ENCODE measurements at places on chromosomes 12 and 14. TPM values are rescaled to one million over a fixed set of nuclear protein-coding genes. Genes with fewer than 3 reads are reported as not detected.

GRCh38 chr12:29041621-29042020 lies 107.5 kb upstream of the FAR2 start:
- H3K27me3 ChIP-seq: no peaks in the 10 kb centered on the region
- H3K27ac ChIP-seq: no peak overlapping the region
- no peaks in the 10 kb centered on the region for H3K4me1 ChIP-seq
- H3K36me3 ChIP-seq: no peaks in the 10 kb centered on the region
- no peak for DNase-seq
- H3K4me3 ChIP-seq: no peak overlapping the region

DNA sequence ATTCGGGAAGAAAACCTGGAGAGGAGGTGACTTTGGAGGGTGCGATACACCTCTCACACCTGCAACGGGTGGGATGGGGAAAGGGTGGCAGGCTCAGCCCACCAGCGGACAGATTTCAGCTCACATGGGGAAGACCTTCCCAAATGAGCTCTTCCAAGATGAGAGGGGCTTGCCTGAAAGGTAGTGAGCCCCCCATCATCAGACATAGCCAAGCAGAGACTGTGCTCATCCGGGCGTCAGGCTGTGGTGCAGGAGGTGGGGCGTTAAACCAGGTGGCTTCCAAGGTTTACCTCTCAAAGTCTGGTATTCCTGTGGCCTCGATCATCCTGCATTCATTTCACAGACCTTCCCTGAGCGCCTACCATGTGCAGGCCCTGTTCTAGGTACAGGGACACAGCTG lies 105.4 kb upstream of the FKBP4 start:
- H3K36me3 ChIP-seq: peaks cover 61% of the 10 kb centered on the region
- peaks cover 4% of the 10 kb centered on the region for H3K4me1 ChIP-seq
- no peak overlapping the region for H3K4me3 ChIP-seq

GRCh38 chr14:76644855-76645518 lies 116.3 kb upstream of the VASH1 start:
- no peak overlapping the region for H3K27ac ChIP-seq
- H3K4me3 ChIP-seq: no peak overlapping the region
- H3K4me1 ChIP-seq: no peaks in the 10 kb centered on the region
- H3K36me3 ChIP-seq: no peaks in the 10 kb centered on the region
- no peaks in the 10 kb centered on the region for H3K27me3 ChIP-seq

DNA sequence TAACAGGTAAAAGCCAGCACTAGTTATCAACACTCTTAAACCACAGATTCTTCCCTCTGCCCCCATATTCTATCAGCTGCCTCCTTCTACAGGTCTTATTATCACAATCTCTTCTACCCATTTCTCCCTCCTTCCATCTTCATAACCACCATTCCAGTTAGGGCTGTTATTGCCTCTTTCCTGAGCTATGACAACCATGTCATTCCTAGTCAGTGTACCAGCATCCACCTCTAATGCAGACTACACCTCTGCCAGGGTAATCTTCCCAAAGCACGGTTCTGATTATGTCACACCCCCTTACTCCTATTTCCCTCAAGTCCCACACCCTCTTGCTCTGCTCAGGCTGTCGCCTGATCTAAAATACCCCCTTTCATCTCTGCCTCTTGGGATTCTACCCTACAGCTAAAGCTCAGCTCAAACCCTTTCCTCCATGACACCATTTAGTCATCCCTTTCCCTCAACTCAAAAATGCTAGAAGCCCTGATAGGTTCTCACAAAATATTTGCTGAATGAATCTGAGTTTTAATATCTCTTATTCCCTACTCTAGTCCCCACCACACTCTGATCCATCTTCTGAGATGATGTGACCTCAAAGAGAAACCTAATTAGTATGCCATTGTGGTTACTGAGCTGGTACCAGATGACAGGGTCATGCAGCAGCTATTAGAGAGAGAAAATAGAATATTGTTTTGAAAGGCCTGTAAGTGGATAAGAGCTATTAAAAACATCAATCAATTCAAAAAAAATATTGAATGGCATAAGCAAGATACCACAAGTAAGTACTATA lies 11.7 kb downstream of the RACGAP1 start:
- H3K27ac ChIP-seq: no peak overlapping the region
- no peaks in the 10 kb centered on the region for H3K36me3 ChIP-seq
- no peak for DNase-seq

- H3K36me3 ChIP-seq: no peaks in the 10 kb centered on the region
- DNase-seq: no peak
- no peaks in the 10 kb centered on the region for H3K4me1 ChIP-seq
- H3K27ac ChIP-seq: no peak overlapping the region
Measured at GRCh38 chr14:67131691-67132090, 57.5 kb upstream of the GARIN2 start.

- no peaks in the 10 kb centered on the region for H3K4me1 ChIP-seq
- H3K27me3 ChIP-seq: peaks cover 3% of the 10 kb centered on the region
- DNase-seq: no peak
- H3K27ac ChIP-seq: no peak overlapping the region
Measured at GRCh38 chr14:99260587-99261551, 11.1 kb downstream of the BCL11B start.

- DNase-seq: no peak
- H3K36me3 ChIP-seq: no peaks in the 10 kb centered on the region
- H3K27me3 ChIP-seq: no peaks in the 10 kb centered on the region
- H3K4me1 ChIP-seq: peaks cover 28% of the 10 kb centered on the region
- H3K4me3 ChIP-seq: peak overlapping the region; percentile 93
- peak overlapping the region; percentile 99 for H3K27ac ChIP-seq
Measured at GRCh38 chr12:76085520-76085868, 1.0 kb upstream of the NAP1L1 start.

DNA sequence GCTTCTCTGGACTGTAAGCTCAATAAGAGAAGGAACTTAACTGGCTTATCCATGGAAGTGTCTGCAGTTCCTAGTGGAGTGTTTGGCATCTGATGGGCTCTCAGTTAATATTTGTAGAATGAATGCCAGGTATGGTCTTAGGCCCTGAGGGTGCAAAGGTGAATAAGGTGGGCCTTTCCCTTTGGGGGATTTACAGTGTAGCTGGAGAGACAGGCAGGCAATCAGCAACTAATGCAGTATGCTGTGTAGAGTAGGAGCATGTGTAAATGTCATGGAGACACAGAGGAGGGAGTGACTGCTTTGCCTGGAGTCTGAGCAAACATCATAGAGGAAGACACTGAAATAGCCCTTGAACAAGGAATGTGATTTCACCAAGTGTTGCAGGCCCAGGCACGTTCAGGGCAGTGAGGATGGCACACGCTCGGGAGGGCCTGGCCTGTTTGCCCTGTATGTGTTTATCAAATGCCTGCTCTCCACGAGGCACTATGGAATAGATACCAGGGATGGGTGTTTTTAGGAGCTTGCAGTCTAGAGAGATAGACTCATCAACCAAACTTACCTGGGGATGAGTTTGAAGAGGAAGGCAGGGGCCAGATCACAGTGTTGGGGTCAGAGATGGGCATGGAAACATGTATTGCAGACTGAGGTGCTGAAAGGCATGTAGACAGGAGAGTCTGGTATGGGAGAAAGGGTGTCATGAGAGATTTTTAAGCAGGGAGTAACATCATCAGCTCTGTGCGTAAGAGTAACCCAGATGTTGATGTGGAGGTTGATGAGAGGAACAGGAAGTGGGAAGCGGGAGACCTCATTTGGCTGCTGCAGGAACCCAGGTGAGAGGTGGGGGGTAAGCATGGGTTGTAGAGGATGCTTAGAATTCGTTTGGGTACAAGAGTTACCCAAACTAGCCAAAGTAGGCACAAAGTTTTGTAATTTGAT lies 54.1 kb downstream of the PLXNC1 start:
- no peaks in the 10 kb centered on the region for H3K27me3 ChIP-seq
- H3K4me1 ChIP-seq: peaks cover 4% of the 10 kb centered on the region
- H3K36me3 ChIP-seq: no peaks in the 10 kb centered on the region
- no peak overlapping the region for H3K27ac ChIP-seq

- H3K36me3 ChIP-seq: no peaks in the 10 kb centered on the region
- no peaks in the 10 kb centered on the region for H3K27me3 ChIP-seq
- H3K27ac ChIP-seq: no peak overlapping the region
Measured at GRCh38 chr12:33432992-33433391, 6.6 kb downstream of the SYT10 start.

Gene ZC3H14
- total RNA-seq: 59.9 TPM

Gene MYL2
- total RNA-seq: 227 TPM

Gene PDZRN4
- total RNA-seq: 1.6 TPM

Gene DEGS2
- total RNA-seq: not detected

Data from right atrium auricular region (tissue), 2 donors.